H9 (cell line): ENCODE measurements at places on chromosomes 5 and 9. TPM values are rescaled to one million over a fixed set of nuclear protein-coding genes. Genes with fewer than 3 reads are reported as not detected.

DNA sequence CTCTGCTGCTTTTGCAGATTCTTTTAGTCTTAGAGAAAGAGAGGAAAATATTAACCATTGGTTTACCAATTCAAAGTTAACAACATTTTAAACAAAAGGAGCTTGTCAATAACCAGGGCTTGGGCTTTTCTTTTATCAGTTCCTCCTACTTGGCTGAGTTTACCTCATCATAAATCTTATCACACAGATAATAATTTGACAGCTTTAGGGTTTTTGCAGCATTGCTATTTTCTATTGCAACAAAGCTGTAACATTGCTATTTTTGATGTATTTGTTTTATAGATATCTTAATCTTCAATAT lies 9.8 kb upstream of the ABL1 start:
- DNase-seq: no peak

- peak; percentile 36 for DNase-seq
These were observed 475.7 kb upstream of the TNC start for GRCh38 chr9:115593587-115594091.

DNA sequence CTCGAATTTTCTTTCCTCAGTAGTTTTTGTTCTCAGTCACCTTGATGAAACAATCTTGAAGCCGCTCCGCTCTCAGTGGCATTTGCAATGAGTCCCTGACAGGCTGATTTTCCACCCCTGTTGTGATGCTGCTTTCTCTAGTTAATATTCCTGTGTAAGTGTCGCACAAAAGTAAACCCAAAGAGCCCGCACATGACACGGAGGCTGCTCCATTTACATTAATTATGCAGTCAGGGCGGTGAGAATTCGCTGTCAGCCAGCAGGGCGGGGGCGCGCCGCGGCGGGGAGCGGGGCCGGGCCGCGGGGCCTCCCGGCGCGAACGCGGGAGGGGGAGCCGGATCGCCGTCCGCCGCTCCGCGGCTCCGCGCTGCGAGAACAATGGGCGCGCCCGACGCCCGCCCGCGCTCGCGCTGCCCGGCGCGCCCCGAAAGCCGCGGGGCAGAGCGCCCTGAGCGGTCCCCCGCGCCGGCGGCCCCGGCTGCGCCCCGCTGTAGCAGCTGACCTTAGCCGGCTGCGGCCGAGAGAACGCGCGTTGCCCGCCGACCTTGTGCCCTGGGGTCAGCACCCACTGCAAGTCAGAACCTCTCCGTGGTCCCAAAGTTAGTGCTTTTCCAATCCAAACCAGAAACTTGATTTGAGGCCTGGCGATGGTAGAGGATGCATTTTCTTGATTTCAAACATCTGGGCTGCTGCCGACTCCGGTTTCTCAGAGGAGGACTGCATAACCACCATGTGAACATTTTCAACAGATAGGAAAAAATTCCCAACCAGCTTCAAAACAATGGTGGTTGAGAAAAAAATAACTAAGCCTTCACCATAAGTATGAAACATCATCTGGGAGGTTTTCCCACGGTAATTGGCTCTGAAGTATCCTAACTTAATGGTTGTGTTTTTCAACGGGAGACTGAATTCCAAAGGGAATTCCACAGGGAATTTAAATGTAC lies 142.6 kb downstream of the PBX3 start:
- peak; percentile 51 for DNase-seq

DNA sequence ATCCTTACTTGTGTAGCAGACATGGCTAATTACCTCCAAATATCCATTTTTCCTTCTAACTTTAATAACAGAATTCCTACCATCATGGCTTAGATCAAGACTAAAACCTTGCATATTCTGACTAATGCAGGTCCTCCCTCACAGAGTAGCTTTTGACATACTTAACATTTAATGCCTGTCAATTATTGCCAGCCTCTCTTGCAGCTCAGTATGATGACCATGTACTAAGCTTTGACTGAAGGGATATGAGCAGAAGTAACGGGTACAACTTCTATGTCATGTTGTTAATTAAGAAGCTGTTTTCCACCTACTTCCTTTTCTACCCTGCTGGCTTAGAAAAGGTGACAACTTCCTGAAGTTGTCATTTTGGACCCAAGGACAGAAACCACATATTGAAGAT lies 533.4 kb downstream of the PSAT1 start:
- DNase-seq: no peak

Gene ZNF354C
- total RNA-seq: 4.8 and 5.4 TPM in 2 replicates

DNA sequence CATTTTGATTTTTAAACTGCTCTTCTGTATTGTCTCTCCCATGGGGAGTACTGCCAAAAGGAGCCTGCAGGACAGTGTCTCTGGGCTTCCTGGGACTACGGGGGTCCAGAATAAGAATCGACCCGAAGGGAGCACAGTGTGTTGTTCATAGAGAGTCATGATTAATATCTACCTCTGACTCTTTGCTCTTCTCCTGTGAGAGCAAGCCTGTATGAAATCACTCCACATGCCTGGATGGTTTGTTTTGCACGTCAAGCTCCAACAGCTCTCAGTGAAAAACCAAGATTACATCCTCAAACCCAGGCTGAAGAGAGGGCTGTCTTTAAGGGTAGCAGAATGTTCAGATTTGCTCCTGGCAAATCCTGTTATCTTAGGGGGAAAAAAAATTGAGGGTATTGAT lies 1860.0 kb upstream of the WWC1 start:
- DNase-seq: no peak

Gene TIMD4
- not detected in 2 replicates for total RNA-seq

DNA sequence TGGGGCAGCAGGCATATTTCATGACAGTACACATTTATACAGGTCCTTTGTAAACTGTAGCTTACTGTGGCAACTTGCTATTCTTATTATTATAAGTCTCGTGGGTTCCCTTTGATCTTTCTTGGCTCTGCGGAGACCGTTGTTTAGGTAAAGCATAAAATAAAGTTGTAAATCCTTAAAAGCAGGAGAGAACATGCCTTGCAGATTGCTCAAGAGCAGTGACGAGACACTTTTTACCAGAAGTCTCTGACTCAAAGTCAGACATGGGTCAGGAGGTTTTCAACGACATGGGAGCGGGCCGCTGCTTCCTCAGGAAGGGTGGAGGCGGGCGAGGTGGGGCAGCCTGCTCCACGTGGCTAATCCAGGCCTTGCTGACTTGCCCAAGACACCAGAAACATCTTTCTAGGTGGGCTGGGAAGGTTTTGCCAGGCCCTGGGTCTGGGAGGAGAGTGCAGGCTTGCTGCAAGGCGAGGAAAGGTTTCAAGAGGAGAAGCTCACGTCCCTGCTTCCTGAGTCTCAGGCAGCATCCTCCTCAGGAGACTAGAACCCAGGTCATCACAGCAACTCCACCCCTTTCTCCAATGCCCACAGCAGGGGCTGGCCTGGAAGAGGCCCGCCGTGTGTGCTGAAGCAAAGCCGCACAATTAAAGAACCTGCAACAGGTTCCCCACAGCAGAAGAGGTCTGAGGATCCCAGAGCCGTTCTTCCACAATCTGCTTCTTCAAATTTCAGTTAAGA lies 6.5 kb downstream of the TBC1D2 start:
- DNase-seq: no peak

Gene DMRT2
- not detected in 2 replicates for total RNA-seq

Gene SEMA4D
- total RNA-seq: 41.8 and 47.2 TPM in 2 replicates

- no peak for DNase-seq
These were observed 168.6 kb downstream of the INSYN2B start for GRCh38 chr5:169811680-169812079.

Gene SH3TC2
- total RNA-seq: not detected in 2 replicates

GRCh38 chr5:134932508-134932907 lies 27.6 kb downstream of the PCBD2 start:
- no peak for DNase-seq

- no peak for DNase-seq
These were observed 68.4 kb downstream of the ANXA1 start for GRCh38 chr9:73219985-73220626.

DNA sequence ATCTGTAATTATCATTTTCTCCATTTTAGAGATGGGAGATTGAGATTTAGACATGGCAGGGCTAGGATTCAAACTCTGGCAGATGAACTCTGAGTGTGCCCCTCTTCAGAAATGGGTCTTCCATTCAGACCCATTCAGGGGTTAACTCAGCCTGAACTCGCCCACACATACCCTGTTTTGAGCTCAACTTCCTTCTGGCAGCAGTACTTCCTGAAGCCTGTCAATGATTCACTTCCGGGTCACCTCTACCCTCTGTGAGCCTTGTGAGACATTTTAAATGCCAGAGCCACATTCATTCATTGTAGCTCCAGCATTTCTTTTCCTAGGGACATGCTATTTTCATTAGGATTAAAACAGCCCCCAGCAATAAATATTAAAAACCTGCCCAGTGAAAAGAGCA lies 209.3 kb upstream of the SLC24A2 start:
- no peak for DNase-seq

DNA sequence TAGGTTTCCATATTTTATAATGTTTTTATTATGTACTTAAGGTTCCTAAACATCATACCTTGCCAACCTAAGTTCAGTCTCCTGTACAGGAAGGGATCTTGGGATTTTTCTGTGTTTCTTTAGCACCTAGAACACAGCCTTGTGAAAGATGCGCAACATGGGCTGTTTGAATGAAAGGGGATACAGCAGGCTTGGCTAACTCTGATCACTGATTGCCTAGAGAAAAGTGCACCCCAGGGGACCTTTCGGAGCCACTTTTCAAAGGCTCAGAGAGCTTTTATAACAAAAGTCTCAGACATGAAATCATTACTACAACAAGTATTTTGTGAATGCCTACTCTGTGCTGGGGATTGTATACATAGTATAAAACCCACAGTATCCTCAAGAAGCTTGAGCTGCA lies 261.6 kb downstream of the BNC2 start:
- no peak for DNase-seq

DNA sequence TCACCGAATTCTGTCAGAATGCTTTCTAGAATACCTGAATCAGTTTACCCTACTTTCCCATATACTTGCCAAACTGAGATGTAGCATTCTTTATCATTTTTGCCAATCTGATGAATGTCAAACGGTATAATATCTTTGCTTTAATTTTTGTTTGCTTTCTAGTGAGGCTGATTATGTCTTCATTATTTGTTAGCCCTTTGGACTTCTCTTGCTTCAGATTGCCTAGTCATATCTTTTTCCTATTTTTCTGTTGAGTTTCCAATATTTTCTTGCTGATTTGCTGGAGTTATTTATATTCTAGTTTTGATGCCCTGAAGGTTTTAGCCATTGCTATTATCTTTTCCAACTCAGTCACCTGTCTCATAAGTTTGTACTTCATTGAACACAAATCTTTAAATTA lies 40.3 kb upstream of the GPBP1 start:
- no peak for DNase-seq

GRCh38 chr9:110996436-110997220 lies 41.6 kb downstream of the LPAR1 start:
- DNase-seq: no peak

DNA sequence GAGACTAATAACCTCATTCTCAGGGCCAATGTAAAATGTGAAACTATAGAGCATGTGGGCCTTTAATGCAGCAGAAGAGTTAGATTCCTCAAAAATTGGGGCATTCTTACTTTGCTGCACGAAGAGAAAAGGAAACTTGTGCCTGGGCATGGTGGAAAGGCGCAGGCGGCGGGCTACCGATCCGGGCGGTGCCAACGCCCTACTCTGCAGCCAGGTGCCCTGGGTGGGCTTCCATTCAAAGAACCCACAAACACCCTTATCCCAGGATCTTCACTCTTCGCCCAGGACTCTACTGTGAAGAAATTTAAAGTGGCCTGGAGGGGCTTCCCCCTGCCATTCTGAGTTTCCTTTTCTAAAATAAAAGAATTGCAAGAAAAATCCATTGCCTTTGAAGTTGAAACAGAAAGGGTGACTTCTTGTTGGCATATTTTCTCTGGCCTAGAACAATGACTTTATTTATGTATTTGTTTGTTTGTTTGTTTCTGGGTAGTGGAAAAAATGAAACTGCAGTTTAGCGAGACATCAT lies 124.9 kb downstream of the TMEM161B start:
- DNase-seq: no peak

GRCh38 chr9:21672140-21672539 lies 130.3 kb upstream of the MTAP start:
- no peak for DNase-seq

- DNase-seq: no peak
These were observed 56.7 kb downstream of the ARHGAP26 start for GRCh38 chr5:142826741-142827492.

DNA sequence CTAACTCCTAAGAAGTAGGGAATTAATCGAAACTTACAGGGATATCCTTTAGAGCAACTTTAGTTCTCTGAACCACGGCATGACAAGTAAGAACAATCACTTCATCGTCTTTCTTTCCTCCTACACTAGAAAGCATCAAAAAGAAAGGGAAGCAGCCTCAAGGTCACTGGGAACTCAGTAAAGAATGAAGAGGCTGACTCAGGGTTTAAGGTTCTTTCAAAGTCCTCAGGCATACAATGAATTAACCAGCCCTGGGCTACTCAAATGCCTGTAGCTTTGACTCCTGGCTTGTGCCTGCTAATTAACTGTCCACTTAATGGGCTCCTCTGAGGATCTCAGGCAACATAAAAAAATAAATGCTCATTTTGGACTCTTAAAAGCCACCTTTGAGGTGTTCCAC lies 102.0 kb downstream of the TRIM32 start:
- DNase-seq: no peak

Gene DMGDH
- 0.37 TPM in 1 of 2 replicates, not detected in the other for total RNA-seq

GRCh38 chr5:65832603-65833228 lies 93.7 kb upstream of the ERBIN start:
- no peak for DNase-seq

- DNase-seq: no peak
These were observed 294.5 kb upstream of the TAS2R1 start for GRCh38 chr5:9924614-9925013.

Gene SEMA5A
- total RNA-seq: 4.1 and 4.3 TPM in 2 replicates

GRCh38 chr9:128688501-128689292 lies at the start of gene SET:
SET (plus strand) TSS chr9:128689222; CDS start chr9:128689583, 361 bp downstream.
- DNase-seq: peak; percentile 95

- DNase-seq: peak; percentile 42
These were observed 26.0 kb downstream of the GABRP start for GRCh38 chr5:170809551-170809950.

Gene PAIP1
- total RNA-seq: 87.9 and 92.9 TPM in 2 replicates

DNA sequence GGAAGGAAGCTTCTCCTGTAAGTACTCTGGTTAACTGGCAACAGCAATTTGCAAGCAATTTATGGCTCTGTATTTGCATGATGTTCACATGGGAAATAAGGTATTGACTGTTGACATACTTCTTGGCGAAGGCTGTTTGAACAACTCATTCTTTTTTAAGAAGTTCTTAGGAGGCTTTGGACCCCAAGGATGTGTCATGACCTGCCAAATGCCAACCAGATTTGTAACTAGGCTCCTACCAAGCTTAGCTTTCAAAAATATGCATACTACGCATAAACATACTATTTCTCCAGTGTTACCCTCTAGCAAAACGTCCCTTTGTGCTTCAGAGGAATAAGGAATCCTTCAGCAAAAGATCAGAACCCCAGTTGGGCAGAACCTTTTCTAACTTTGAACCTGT lies 165.2 kb upstream of the MSX2 start:
- no peak for DNase-seq

GRCh38 chr5:61333321-61333953 lies 1.4 kb downstream of the ZSWIM6 start:
- no peak for DNase-seq

DNA sequence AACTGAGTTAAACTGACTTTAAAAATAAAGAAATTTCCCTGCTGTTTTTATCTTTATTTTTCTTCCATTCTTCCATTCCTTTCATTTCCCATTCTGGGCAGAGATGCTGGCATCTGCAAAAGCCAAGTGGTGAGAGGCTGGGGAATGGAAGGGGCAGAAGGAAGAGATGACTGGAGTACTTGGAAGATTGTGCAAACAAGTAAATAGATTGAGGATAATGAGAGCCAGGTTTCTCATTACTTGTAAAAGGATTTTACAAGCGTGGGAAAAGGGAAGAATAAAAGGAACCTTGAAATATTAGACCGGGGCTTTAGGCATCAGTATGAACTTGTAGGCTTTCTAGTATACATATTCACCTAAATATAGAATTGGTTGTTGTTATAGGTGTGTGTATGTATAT lies 341.2 kb downstream of the CAAP1 start:
- DNase-seq: no peak
